Heart left ventricle (tissue), 16 donors: ENCODE measurements at places on chromosomes 16 and 17.

- no peaks in the 10 kb centered on the region for H3K27me3 ChIP-seq
- no peaks in the 10 kb centered on the region for H3K36me3 ChIP-seq
- DNase-seq = no peak
Measured at GRCh38 chr16:53805113-53805512, 101.2 kb downstream of the FTO start.

DNA sequence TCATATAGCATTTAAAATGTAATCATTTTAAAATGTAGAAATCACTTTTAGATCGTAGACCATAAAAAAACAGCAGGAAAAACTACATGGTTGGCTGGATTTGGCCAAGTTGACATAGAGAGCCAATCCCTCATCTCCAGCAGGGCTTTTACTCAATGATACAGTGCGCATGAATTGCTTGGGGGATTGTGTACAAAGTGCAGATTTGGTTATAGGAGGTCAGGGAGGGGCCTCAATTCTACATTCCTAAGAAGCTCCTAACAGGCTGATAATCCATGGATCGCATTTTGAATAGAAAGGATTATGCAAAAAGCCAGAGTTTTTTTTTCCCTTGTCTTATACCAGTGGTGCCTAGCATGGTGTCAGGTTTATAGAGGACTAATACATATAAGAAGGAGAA is 445.1 kb downstream of the MAF start:
- H3K27me3 ChIP-seq = no peaks in the 10 kb centered on the region
- no peak for DNase-seq
- H3K4me1 ChIP-seq = no peaks in the 10 kb centered on the region
- no peaks in the 10 kb centered on the region for H3K36me3 ChIP-seq
- H3K27ac ChIP-seq = no peak overlapping the region

DNA sequence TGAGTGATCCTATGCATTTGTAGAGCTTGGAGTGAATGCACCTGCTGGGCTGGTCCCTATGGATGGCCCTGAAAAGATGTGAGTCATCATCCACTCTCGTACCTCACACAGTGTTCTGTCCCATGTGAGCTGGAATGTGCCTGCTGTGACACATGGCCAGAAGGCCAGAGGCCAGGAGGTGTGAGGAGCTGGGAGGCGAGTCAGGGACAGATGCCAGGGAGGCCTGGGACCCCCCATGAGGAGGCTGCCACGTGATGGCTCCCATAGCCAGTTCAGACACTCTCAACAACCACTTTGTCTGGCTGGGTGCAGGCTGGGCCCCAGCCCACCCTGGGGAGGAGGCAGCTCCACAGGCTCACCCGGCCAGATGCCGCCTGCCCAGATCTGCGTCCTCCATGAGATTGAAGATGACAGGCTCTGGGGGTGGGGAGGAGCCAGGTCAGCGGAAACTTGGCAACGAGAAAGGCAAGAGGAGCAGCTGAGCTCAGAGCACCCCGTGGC is 168.8 kb downstream of the C16orf78 start:
- no peak overlapping the region for H3K4me3 ChIP-seq
- H3K36me3 ChIP-seq = no peaks in the 10 kb centered on the region
- peak; percentile 45 for DNase-seq
- no peaks in the 10 kb centered on the region for H3K27me3 ChIP-seq
- no peaks in the 10 kb centered on the region for H3K4me1 ChIP-seq

DNA sequence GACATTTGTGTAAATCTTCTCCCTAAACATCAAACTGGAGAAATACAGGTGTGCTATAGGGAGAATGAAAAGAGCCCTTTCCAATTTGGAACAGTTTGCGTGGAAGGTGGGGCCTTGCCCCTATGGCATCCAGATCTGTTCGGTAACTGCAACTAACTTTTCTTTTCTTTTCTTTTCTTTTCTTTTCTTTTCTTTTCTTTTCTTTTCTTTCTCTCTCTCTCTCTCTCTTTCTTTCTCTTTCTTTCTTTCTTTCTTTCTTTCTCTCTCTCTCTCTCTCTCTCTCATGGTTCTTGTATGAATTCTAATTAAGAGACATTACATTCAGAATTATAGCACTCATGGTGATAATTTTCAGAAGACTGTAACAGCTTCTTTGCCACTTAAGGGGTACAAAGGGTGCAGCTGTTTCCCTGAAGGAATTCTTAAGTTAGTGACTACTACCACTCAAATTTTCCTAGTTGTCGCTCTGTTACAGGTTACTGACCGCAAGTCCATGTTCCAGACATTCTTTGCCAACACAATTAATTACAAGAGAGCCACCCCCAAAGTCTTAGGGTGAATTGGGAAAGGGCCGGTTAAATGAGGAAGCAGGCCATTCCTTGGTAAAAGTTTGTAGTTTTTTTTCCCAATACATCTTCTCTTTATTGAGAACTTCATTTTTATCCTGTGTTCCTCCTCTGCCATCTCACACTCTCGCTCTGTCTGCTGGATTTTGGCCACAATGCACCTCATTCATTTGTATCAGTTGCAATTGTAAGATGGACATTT is 69.8 kb downstream of the KSR1 start:
- no peaks in the 10 kb centered on the region for H3K36me3 ChIP-seq
- no peak overlapping the region for H3K27ac ChIP-seq
- H3K4me1 ChIP-seq = peaks cover 5% of the 10 kb centered on the region
- DNase-seq = no peak

- H3K27ac ChIP-seq = no peak overlapping the region
- no peak overlapping the region for H3K4me3 ChIP-seq
- no peaks in the 10 kb centered on the region for H3K27me3 ChIP-seq
- H3K36me3 ChIP-seq = peaks cover 8% of the 10 kb centered on the region
Measured at GRCh38 chr17:44672479-44673093, 16.3 kb downstream of the MEIOC start.

DNA sequence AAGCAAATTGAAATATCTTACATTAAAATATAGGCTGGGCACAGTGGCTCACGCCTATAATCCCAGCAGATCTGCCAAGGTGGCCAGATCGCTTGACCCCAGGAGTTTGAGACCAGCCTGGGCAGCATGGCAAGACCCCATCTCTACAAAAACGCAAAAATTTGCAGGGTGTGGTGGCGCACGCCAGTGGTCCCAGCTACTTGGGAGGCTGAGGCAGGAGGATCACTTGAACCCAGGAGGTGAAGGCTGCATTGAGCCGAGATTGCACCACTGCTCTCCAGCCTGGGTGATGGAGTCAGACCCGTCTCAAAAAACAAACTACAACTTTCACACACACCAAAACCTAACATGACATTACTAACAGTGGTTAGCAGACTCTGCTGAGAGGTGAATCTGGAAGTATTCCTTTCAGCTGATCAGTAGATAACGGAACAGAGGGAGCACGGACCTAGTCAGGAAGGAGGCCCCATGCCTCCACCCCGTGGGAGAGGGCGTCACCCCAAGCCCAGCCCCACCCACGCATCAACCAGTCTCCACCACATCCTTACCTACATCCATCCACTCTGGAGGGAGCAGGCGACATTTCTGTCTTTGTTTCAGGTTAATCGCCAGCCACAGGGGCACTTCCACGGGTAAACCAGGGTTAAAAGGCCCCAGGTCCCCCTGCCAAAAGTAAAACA is 1.7 kb downstream of the GINS2 start:
- H3K27me3 ChIP-seq = no peaks in the 10 kb centered on the region
- H3K27ac ChIP-seq = no peak overlapping the region
- H3K4me1 ChIP-seq = peaks cover 12% of the 10 kb centered on the region
